ENCODE measurements at places on chromosomes 16 and 17.

- peaks cover 3% of the 10 kb centered on the region for H3K27me3 ChIP-seq
- peaks cover under 1% of the 10 kb centered on the region for H3K36me3 ChIP-seq
- no peak for DNase-seq
- H3K4me3 ChIP-seq: no peak overlapping the region
- H3K27ac ChIP-seq: peak overlapping the region; percentile 68
- H3K4me1 ChIP-seq: peaks cover 14% of the 10 kb centered on the region
These were observed 918 bp upstream of the NLRC3 start for GRCh38 chr16:3578121-3578520.

- H3K27me3 ChIP-seq: peaks cover 13% of the 10 kb centered on the region
- peaks cover 62% of the 10 kb centered on the region for H3K4me1 ChIP-seq
- no peak overlapping the region for H3K27ac ChIP-seq
- no peak for DNase-seq
- no peak overlapping the region for H3K4me3 ChIP-seq
These were observed 339.0 kb downstream of the SNX29 start for GRCh38 chr16:12315330-12316136.

DNA sequence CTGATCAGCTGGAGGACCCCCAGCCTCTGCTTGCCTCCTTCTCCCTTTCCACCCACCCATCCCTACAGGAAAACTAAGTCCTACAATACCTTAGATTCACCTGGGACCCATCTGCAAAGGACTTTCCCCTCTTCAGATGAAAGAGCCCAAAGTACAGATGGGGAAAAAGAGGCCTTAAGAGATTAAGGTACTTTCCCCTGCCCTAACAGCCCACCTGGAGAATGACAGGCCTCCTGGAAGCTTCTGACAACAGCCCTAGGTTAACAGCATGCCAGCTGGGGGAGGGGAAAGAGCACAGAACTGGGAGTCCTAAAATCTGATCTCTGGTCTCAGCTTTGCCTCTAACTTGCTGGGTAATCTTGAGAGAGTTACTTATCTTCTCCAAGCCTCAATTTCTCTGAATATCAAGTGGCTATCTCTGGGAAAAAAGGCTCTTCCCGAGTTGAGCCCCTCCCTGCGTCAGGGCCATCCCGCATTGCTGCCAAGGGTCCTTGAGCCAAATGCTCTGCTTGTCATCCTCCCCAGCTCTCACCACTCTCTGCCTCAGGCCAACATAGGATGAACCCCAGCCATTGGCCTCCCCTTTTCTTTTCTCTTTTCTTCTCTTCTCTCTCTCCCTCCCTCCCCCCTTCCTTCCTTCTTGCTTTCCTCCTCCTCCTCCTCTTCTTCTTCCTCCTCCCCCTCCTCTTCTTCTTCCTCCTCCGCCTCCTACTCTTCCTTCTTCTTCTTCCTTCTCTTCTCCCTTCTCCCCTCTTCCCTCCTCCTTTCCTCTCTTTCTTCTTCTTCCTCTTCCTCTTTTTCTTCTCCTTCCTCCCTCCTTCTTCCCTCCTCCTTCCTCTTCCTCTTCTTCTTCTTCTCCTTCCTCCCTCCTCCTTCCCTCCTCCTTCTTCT is 22.5 kb upstream of the SP6 start:
- no peak for DNase-seq
- H3K27ac ChIP-seq: no peak overlapping the region
- H3K4me1 ChIP-seq: peaks cover 90% of the 10 kb centered on the region
- H3K36me3 ChIP-seq: no peaks in the 10 kb centered on the region

DNA sequence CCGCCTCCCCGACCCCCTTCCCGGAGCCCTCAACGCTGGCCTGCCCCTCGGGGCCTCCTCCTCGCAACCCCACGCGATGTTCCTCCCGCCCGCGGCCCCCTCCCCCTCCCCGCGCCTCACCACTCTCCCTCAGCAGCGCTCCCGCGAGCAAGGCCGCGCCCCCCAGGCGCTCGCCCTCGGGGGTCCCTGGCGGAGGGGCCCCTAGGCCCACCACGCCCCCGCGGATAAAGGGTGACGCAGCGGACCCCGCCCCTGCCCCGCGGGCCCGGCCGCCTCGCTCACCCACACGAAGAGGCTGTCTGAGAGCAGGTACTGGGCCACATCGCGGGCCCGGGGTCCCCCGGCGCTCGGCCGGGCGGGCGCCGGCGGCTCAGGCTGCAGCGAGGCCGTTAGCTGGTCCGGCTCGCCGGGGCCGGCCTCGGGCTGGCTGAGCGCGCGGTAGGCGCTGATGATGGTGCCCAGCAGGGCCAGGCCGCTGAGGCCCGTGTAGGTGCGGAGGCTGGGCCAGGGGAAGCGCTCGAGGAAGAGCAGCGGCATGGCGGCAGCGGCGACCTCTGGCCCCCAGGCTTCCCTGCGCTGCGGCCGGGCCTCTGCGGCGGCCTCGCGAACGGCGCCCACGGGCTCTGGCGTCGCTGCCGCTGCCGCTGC is 430 bp downstream of the AMFR start:
- no peak overlapping the region for H3K27ac ChIP-seq
- peaks cover 11% of the 10 kb centered on the region for H3K36me3 ChIP-seq
- H3K4me3 ChIP-seq: peak overlapping the region; percentile 97
- H3K27me3 ChIP-seq: peaks cover 3% of the 10 kb centered on the region
- peak; percentile 67 for DNase-seq
- peaks cover 45% of the 10 kb centered on the region for H3K4me1 ChIP-seq

GRCh38 chr17:54991567-54991966 is 23.0 kb downstream of the STXBP4 start:
- H3K4me3 ChIP-seq: no peak overlapping the region
- peaks cover 3% of the 10 kb centered on the region for H3K27me3 ChIP-seq
- no peak overlapping the region for H3K27ac ChIP-seq
- H3K4me1 ChIP-seq: no peaks in the 10 kb centered on the region
- no peaks in the 10 kb centered on the region for H3K36me3 ChIP-seq

DNA sequence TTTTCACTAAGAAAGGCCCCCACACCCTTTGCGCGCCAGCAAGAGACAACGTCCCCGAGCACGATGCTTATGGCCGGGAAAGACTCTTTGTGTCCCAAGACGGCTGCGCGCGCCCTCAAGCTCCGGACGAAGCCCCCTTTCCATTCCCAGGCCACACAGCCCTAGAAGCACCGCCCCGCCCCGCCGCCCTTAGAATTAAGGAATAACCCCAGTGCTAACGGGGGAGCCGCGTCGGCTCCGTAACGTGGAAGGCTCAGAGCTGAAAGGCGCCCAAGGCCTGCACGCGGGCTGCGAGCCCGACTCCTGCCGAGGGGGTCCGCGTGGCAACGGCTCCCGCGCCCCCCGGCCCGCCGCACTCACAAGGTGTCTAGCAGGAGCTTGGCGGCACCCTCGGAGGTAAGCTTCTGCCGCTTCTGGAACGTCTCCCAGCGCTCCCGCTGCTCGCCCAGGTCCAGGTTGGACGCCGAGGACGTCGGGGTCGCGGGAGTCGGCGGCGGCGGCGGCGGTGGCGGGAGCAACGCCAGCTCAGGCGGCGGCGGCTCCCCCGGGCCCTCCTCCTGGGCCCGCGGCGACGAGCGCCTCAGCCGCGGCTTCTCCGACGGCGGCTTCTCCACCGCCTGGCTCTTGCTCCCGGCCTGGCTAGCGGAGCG is 477 bp downstream of the CENPV start:
- H3K27ac ChIP-seq: peak overlapping the region; percentile 99
- H3K4me1 ChIP-seq: peaks cover 31% of the 10 kb centered on the region
- peaks cover 26% of the 10 kb centered on the region for H3K36me3 ChIP-seq
- H3K4me3 ChIP-seq: peak overlapping the region; percentile 98

- H3K4me3 ChIP-seq: peak overlapping the region; percentile 56
- H3K36me3 ChIP-seq: peaks cover 8% of the 10 kb centered on the region
- H3K4me1 ChIP-seq: peaks cover 60% of the 10 kb centered on the region
These were observed 3.1 kb downstream of the TMEM92 start for GRCh38 chr17:50277357-50277754.

DNA sequence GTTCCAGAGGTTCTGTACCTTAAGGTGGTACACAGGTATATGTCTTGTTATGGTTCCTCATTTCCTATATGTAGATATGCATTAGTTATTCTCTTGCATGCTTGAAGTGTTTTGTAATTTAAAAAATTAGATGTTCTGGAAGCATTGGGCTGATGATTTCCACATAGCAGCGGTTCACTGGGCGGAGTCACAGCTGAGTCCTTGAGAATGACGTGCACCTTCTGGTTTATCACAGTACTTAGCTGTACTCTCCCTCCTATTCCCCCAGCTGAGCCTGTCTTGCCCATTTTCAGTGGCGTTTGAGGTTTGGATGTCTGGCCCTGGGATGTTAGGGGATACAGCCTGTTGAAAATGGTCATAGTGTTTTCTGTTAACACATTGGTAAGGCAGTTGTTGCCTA is 327.1 kb downstream of the SNX29 start:
- H3K36me3 ChIP-seq: peaks cover 13% of the 10 kb centered on the region
- no peak overlapping the region for H3K4me3 ChIP-seq
- H3K27me3 ChIP-seq: peaks cover 10% of the 10 kb centered on the region
- no peak for DNase-seq
- peaks cover 26% of the 10 kb centered on the region for H3K4me1 ChIP-seq

- no peak for DNase-seq
- H3K27me3 ChIP-seq: no peaks in the 10 kb centered on the region
- H3K27ac ChIP-seq: peak overlapping the region; percentile 80
- no peak overlapping the region for H3K4me3 ChIP-seq
- H3K36me3 ChIP-seq: no peaks in the 10 kb centered on the region
- peaks cover 92% of the 10 kb centered on the region for H3K4me1 ChIP-seq
These were observed 129.5 kb downstream of the ANKRD11 start for GRCh38 chr16:89360760-89361435.

GRCh38 chr17:32567511-32567910 is 80.7 kb downstream of the CDK5R1 start:
- DNase-seq: no peak
- peaks cover 3% of the 10 kb centered on the region for H3K27me3 ChIP-seq
- no peak overlapping the region for H3K4me3 ChIP-seq
- H3K27ac ChIP-seq: no peak overlapping the region
- no peaks in the 10 kb centered on the region for H3K36me3 ChIP-seq

DNA sequence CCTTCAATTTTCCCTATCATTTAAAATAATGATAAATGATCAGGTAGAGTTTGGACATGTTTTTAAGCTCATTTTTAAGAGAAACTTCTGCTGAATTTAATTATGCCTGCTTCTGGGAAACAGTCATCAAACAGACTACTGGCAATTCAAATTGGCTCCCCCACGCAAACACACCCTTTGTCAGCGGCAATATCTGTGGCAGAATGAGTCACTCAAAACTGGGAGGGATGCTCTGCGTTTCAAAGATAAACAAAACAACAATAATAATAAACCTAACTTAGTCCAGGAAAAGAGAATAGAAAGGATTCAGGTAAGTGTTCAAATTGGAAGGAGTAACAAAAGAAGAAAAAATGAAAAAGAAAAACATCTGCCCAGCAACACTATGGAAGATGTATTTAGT is 108.1 kb upstream of the ERCC4 start:
- H3K27ac ChIP-seq: no peak overlapping the region
- H3K4me3 ChIP-seq: no peak overlapping the region
- DNase-seq: no peak
- peaks cover 14% of the 10 kb centered on the region for H3K27me3 ChIP-seq
- peaks cover 13% of the 10 kb centered on the region for H3K4me1 ChIP-seq

DNA sequence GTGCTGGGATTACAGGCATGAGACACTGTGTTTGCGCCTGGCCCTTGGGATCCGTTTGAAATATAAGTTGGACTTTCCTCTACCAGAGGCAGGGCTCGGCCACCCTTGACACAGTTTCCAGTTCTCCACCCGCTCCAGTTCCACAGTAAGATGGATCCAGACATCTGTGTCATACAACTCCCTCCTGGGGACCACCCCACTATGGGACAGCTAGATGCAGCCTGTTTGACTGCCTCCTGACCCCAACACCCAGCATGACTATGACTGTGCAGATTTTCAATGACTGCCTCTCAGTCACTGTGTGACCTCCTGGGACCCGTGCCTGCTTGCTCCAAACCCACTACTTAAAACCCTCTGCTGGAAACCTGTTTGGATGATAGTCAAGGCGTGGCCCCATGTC is 166.7 kb downstream of the IRF8 start:
- no peak overlapping the region for H3K27ac ChIP-seq
- H3K27me3 ChIP-seq: peaks cover 63% of the 10 kb centered on the region

GRCh38 chr17:67390646-67391361 is 13.7 kb downstream of the PITPNC1 start:
- no peaks in the 10 kb centered on the region for H3K27me3 ChIP-seq
- H3K4me1 ChIP-seq: peaks cover 47% of the 10 kb centered on the region
- DNase-seq: peak; percentile 25
- peak overlapping the region; percentile 93 for H3K27ac ChIP-seq
- peaks cover 8% of the 10 kb centered on the region for H3K36me3 ChIP-seq

- H3K36me3 ChIP-seq: no peaks in the 10 kb centered on the region
- H3K4me3 ChIP-seq: no peak overlapping the region
- no peaks in the 10 kb centered on the region for H3K4me1 ChIP-seq
- peaks cover 4% of the 10 kb centered on the region for H3K27me3 ChIP-seq
These were observed 211.0 kb downstream of the MAP2K6 start for GRCh38 chr17:69625474-69625873.

GRCh38 chr17:36469733-36470132 is 16.7 kb upstream of the ZNHIT3 start:
- H3K4me3 ChIP-seq: no peak overlapping the region
- no peaks in the 10 kb centered on the region for H3K4me1 ChIP-seq
- peaks cover 93% of the 10 kb centered on the region for H3K27me3 ChIP-seq
- no peak for DNase-seq
- H3K36me3 ChIP-seq: no peaks in the 10 kb centered on the region

DNA sequence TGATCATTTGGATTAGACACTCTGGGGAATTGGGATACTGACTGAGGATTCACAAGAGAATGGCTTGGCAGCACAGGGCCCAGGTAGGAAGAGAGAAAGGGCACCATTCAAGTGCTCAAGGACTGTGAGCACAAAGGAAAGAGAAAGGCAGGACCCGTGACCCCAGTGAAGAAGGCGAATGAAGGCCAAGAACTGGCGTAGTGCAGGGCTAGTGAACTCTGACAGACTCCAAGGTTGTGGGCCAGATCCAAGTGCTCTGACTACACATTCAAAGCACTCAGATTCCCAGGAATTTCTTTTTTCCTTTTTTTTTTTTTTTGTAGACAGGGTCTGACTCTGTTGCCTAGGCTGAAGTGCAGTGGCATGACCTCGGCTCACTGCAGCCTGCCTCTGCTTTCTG is 5.0 kb downstream of the GTF3C1 start:
- peaks cover 34% of the 10 kb centered on the region for H3K4me1 ChIP-seq
- peaks cover 64% of the 10 kb centered on the region for H3K36me3 ChIP-seq
- no peaks in the 10 kb centered on the region for H3K27me3 ChIP-seq
- DNase-seq: no peak
- H3K4me3 ChIP-seq: no peak overlapping the region

GRCh38 chr17:29357821-29358232 is 32.3 kb upstream of the TAOK1 start:
- no peak overlapping the region for H3K27ac ChIP-seq
- no peaks in the 10 kb centered on the region for H3K36me3 ChIP-seq
- no peak for DNase-seq
- peaks cover 2% of the 10 kb centered on the region for H3K27me3 ChIP-seq
- no peak overlapping the region for H3K4me3 ChIP-seq

Data from nephron progenitor cell (in vitro differentiated cells).